CD4-positive, alpha-beta T cell (primary cell): ENCODE measurements at places on chromosomes 16 and 17. TPM values are rescaled to one million over a fixed set of nuclear protein-coding genes. Genes with fewer than 3 reads are reported as not detected.

Gene RETREG3
- 46.7 TPM for total RNA-seq

DNA sequence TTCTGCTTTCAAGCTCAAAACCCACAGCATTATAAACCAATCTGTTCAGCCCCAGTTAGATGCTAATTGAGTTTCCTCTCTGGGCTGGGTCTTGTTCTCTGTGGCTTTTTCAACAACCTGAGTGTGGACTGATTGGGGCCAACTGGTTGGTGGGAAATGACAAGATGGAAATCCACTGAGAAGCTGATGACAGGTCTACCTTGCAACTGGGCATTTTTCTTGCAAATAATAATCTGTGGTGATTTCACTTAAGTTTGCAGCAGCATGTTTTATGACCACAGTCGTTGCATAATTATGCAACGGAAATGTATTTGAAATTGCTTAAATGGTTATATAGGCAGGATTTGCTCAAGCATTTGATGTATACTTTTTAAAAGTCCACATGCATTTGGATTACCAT is 69.9 kb downstream of the AKAP1 start:
- DNase-seq, result no peak

- DNase-seq, result no peak
Observed at GRCh38 chr16:79623062-79623461, 22.5 kb upstream of the MAF start.

GRCh38 chr16:14500791-14501190 is 129.3 kb downstream of the PARN start:
- no peak for DNase-seq

- no peak for DNase-seq
Observed at GRCh38 chr16:2710711-2711231, 9.3 kb downstream of the PRSS27 start.

Gene ABCC3
- total RNA-seq, result not detected

- no peak for DNase-seq
Observed at GRCh38 chr16:75099738-75100602, 16.6 kb downstream of the LDHD start.

DNA sequence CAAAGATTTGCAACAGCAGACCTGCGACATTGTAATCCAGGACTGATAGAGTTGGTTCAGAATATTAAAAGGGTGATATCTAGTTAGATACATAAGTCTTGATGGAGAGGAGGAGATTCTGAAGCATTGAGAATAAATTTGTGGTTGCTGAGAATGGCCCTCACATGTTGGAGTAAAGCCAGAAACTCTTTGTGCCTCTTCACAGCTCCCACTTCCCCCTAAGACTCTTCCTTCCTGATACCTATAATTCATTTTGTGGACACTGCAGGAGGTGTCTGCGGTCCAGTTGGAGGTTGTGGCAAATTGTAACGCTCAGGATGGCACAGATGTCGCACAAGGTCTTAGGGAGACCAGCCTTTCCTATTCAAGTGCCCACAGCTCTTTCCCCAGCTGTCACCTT is 17.5 kb downstream of the WWOX start:
- DNase-seq, result no peak

DNA sequence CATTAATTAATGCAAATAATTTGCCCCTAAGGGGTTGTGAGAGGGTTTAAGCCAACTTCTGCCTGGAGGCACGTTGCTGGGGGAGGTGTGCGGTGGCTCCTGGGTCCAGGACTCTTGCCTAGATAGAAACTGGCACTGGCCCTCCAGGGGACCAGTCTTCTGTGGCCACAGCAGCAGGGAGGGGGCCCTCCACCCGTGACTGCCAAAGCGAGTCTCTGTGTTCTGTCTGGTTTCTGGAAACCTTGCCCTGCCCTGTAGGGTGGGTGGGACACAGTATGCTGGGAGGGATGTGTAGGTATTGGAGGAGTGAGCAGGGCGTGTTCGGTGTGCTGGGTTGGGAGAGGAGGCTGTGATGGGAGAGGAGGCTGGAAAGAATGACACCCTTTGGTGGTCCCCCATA is 78.8 kb downstream of the TBC1D16 start:
- DNase-seq, result no peak

Gene SCNN1G
- not detected for total RNA-seq

- DNase-seq, result no peak
Observed at GRCh38 chr16:71297341-71297634, 8.1 kb upstream of the CMTR2 start.

DNA sequence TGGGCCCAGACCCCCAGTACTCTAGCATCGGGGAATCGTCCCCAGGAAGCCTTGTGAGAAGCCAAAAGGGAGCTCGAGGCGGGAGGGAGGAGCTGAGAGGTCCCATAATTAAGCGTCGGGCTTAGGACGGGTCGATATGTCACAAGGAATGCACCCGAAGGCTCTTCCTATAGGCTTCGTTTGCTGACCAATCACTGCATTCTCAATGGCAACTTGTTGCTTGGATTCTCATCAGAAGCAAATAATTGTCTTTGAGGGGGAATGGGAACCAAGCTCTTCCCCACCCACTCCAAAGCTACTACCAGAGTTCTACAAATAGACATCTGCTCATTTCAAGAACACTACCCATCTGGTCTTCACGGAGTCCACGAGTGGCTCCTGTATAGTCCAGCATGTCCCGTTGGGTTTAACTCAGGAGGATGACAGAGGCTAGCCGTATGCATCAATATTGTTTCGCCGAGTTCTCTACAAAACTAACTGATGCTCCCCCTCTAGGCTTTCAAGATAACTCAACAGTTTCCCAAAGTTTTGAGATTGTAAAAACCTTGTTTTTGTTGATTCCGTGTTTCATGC is 628 bp upstream of the BLMH start:
- DNase-seq, result no peak

Gene KRT15
- not detected for total RNA-seq

DNA sequence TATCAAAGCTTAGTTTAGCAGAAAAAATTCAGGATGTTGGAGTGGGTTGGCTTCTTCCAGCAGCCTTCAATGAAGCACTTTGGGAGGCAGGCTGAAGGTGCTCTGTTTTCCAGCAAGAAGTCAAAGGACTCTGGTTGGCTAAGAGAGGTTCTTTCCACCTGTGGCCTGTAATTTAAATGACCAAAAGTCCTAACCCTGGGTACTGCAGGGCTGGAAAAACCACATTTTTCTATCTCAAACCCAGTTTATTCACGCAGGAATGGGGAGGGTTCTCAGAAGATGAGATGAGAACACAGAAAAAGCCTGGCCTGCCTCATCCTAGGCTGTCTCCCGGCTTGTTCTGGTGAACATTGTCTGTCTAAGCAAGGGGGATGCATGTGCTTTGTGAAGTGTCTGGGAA is 68.6 kb upstream of the ZFHX3 start:
- no peak for DNase-seq

- no peak for DNase-seq
Observed at GRCh38 chr17:47803751-47804150, 17.8 kb downstream of the OSBPL7 start.

DNA sequence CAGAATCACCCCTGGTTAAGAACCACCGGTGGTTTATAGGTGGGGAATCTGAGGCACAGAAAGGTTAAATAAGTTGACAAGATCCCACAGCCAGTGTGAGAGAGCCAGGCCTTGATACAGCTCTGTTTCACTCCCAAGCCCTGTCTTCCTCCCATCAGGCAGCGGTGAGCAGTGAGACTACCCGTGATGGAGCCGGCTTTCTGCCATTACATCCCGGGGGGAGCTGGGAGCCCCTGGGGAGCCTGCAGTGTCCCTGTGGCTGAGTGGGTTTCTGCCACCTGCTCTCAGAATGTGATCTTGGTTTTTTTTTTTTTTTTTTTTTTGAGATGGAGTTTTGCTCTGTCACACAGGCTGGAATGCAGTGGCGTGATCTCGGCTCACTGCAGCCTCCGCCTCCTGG is 66.4 kb downstream of the ABCC1 start:
- DNase-seq, result no peak

- DNase-seq, result no peak
Observed at GRCh38 chr16:69794486-69794885, 32.4 kb downstream of the WWP2 start.

DNA sequence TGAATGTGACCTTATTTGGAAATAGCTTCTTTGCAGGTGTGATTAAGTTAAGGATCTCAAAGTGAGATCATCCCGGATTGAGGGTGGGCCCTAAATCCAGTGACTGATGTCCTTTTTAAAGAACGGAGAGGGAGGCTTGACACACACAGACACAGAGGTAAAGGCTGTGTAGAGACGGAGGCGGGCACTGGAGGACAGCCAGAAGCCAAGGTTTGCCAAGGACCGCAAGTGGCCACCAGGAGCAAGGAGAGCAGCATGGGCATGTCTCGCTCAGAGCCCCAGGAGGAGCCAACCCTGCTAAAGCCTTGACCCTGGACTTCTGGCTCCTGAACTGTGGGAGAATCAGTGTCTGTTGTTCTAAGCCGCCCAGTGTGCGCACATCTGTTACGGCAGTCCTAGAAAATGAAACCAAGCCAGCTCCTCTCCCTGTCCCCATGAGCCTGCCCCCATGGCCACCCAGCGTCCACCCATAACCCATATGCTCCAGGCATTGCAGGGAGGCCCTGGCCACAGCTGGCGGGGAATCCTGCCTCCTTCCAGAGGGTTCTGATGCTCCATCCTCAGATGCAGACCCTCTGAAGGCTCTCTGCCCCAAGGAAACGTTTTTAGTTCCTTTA is 15.2 kb downstream of the CNGB1 start:
- no peak for DNase-seq

Gene BIRC5
- 0.41 TPM for total RNA-seq

DNA sequence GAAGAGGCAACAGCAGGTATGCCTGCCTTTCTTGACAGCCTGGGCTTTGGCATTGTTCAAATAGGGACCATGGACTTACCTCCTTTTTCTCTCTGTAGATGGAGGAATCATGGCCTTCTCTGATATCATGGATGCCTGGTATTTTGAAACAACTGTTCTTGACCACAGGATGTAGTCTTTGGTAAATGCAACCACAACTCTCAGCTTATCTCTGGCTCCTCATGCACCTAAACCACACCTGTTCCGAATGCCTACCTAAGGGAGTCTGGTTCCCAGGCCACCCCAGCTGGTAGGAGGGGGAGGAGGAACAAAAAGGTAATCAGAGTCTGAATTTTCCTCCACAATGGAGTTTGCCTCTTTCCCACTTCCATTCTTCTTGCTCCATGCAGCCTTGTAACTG is 18.8 kb downstream of the CDK5RAP3 start:
- DNase-seq, result no peak

Gene MAF
- total RNA-seq, result 36.2 TPM

DNA sequence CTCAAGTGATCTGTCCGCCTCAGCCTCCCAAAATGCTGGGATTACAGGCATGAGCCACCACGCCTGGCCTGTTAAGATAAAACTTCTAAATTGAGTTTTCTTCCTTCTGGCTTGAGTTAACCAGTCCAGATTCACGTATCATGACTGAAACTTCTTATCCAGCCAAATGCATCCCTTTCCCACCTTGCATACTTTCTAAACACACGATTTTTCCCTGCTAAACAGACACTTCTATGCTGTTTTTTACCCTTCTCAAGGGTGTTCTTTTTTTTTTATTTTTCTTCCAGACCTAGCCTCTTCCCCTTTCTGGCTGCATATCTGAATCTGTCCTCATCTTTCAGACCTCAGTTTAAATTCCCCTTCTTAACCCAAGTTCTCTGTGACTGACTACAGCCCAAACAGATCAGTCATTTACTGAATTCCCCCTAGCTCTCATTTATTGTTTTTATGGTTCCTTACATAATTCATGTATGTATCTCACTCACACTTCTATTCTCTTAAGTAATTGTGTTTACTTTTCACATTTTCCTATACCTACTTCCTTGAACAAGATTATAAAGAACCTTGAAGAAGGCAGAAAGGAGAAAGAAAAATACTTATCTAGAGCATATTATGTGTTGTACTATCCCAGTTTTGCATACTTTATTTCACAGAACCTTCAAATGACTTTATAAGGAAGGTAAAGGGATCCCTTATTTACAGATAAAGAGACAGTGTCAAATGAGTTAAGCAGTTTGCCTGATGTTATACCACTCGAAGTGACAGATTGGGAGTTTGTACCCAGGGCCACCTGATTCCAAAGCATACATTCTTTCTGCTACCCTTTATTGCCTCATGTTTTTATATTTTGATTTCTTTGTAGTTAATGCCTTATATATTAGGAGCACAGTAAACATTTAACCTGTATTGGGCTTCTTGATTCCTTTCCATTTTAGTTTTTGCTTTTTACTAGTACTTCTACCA is 5.2 kb downstream of the EVI2B start:
- DNase-seq, result no peak

GRCh38 chr17:1762901-1763898 is 1.3 kb downstream of the SERPINF1 start:
- no peak for DNase-seq

DNA sequence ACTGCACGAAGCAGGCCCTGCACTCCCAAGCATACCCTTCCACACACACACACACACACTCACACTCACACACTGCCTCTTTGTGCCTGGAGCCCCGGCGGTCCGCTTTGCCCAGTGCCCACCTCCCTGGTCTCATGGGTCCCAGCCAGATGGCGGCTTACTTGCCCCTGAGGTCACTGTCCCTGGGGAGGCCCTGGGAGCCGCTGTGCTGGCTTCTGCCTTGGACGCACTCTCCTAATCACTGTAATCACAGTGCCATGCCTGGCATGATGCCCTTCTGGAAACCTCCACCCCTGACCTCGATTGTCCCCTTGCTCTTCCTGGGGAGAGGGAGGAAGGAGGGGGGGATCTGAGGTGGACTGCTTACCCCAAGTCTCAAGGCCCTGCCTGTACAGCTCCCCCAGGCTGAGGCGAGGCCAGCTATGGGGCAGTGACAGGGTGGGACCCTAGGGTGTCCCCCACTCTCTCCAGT is 36.0 kb downstream of the ARHGAP23 start:
- DNase-seq, result no peak

Gene ANKS3
- total RNA-seq, result 13.5 TPM

Gene ATXN2L
- total RNA-seq, result 292 TPM

DNA sequence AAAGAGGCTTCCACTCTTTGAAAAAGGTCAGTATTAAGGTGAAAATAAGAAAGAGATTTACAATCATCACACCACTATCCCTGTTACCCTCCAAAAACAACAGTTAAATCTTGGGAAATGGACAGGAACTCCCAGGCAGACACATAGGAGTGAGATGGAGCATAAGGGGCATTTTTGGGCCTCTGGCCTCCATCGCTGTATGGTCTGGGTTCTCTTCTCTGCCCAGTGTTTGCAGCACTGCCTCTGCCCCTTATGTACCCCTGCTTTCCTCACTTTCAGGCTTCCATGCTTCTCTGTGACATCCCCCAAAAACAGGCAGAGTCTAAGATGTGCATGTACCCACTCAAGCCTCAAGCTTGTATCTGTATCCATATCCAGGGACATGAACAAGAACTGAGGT is 630 bp upstream of the HOXB2 start:
- DNase-seq, result no peak

GRCh38 chr16:59729613-59730012 is 995.5 kb upstream of the GOT2 start:
- no peak for DNase-seq

DNA sequence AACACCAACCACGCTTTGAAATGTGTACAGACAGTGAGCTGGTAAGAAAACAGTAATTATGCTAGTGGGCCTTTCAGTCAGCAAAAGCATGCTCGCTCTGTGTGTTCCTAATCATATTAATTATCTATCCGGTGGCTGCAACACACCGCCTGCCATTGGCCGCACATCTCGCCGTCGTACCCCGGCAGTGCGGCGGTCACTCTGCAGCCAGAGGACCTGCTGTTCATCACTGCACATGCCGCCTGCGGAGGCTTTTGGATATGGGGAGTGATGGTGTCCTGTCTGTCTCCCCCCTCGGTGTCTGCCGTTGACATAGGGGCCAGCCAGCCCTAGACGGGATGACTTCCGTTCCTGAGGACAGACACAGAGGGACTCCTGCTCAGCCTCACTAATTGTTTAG is 68.5 kb downstream of the RPA1 start:
- DNase-seq, result no peak

- DNase-seq, result no peak
Observed at GRCh38 chr17:47188271-47188875, 722 bp downstream of the CDC27 start.

Gene JPT2
- total RNA-seq, result 3.2 TPM

GRCh38 chr17:75090871-75091854 is 3.4 kb downstream of the SLC16A5 start:
- no peak for DNase-seq
